ENCODE measurements at places on chromosomes 7 and 10.

GRCh38 chr10:34641913-34642558, 173.1 kb downstream of the PARD3 start:
- DNase-seq, result no peak

- peak; percentile 53 for DNase-seq
Observed at GRCh38 chr7:30074422-30075030, 46.3 kb downstream of the PLEKHA8 start.

- no peak for DNase-seq
Observed at GRCh38 chr7:69878591-69878990, 280.3 kb downstream of the AUTS2 start.

DNA sequence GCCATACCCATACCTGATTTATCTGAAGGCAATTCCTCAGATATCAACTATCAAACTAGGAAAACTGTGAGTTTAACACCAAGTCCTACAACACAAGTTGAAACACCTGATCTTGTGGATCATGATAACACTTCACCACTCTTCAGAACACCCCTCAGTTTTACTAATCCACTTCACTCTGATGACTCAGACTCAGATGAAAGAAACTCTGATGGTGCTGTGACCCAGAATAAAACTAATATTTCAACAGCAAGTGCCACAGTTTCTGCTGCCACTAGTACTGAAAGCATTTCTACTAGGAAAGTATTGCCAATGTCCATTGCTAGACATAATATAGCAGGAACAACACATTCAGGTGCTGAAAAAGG, 69.0 kb upstream of the RSBN1L start:
- no peak for DNase-seq

GRCh38 chr7:80347173-80347572, 164.7 kb downstream of the GNAT3 start:
- DNase-seq, result no peak

DNA sequence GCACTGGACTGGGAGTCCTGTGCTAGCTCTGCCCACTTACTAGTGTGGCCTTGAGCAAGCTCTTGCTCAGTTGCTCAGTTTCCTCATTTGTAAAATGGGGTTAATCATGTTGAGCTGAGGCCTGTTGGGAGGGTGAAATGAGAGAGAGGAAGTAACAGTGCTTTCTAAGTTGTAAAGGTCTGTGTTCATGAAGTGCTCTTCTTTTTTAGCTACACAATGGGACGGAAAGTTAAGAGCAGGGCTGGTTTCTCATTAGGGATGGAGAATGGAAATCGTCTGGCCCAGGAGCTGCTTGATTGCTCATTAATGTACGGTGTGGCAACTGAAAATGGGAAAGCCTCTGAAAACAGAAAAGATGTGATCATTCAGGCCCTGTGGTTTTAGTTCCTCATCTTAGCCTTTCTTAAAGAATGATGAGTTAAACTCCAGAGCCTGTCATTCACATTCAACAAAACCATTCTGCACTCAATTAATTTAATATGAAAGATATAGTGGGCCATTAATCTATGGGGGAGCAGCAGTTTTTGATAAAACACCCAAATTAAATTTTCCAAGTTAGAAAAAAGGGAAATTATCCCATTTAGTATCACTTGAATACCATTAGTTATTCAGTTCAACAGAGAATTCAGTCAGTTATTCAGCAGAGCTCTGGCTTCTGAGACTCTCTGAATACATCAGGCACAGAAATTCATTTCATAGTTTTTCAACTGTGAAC, 60.5 kb downstream of the SH2D4B start:
- no peak for DNase-seq

DNA sequence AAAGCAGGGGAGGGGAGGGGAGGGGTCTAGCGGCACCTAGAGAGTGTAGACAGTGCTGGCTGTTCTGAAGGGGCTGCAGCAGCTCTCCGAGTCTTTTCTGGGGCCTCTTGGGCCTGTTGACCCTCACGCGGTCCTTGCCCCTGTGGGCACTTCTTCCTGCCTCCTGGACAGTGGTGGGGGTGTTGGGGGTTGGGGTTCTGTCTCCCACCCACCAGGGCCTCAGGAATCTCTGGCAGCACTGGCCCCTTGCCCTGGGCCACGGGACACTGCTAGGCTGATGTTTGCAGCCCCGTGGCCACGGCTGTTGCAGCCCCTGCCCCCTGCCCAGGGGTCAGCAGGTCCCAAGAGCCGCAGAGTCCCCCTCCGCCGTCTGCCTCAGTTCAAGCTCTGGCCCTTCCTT, 68.9 kb upstream of the INPP5A start:
- DNase-seq, result no peak

DNA sequence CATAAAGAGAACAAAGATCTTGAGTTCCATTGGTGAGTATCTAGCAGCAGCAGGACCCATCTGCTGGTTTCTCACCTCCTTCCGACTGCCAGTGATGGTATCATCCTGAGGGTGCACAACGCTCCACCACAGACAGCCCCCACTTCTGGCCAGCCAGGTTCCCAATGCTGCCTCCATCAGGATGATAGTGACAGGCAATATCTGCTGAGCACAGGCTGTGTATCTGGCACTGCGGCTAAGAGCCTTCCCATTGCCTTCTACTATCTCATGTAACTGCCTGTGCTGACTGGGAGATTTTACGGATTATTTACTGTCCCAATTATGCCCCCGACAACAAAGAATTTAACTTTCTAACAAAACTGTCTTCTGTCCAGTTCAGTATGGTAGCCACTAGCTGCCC, 352.4 kb upstream of the AOAH start:
- DNase-seq, result no peak

GRCh38 chr7:23450518-23450917, 19.8 kb downstream of the IGF2BP3 start:
- no peak for DNase-seq

GRCh38 chr10:34698979-34699378, 116.1 kb downstream of the PARD3 start:
- DNase-seq, result peak; percentile 91

DNA sequence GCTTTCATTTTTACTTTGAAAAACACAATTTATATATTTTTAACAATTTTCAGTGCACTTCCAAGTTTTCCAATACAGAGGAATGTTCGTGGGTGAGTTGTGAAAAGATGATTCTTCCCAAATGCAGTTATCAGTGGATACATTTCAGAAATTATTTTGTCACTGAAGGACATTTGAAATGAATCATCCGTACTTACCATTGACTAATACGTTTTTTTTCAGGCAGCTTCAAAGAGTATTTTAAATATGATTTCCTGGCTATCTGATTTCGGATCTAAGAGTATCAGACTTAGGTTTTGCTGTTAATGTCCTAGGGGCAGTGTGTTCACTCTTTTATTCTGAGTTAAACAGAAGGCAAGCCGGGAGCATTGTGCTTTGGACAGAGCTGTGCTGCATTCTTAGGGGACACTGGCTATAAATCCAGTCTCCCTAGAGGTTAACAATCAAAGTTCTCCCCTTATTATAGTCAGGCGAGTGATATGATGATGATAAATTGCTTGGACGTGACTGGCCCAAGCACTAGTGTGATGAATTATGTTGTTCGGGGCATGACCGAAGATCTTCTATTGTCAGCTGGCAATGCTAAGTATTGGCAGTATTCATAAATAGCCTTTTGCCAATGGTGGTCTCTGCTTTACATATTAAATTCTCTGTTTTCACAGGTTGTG, 4.5 kb downstream of the PTER start:
- peak; percentile 42 for DNase-seq

DNA sequence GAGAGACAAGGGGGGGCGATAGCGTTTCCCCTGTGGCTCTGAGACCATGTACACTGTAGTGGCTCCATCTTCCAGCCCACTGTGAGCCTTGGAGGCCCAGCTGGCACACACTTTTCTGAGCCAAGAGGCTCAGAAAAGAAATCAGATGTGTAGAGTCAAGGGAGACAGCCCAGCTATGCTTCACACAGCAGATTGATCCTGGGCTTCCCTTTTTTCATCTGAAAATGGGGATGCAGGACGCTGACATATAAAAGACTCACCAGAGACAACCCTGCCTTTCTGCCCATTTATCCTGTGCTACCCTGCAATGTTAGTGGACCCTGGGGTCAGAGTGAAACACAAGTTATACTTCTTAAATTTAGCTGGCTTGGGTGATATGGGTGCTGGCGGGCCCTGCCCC, 14.3 kb downstream of the TMEM273 start:
- DNase-seq, result no peak

- DNase-seq, result no peak
Observed at GRCh38 chr10:114303556-114303955, 64.5 kb downstream of the VWA2 start.

DNA sequence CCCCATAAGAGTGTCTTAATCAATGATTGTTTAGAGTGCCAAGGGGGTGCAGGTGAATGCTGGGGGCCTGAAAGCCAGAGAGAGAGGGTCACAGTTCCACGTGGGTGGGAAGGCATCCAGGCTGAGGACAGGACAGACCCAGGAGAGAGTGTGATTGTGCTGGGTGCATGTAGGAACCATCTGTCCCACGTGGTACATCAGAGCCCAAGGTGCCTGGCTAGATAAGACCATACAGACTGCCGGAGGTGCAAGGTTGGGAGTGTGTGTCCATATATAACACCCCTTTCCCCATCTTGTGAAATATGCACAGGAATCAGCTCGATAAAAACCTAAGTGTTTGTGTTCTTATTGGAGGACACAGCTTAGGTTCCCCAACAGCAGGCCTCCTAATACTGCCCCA, 85.5 kb downstream of the WIPF3 start:
- DNase-seq, result no peak

GRCh38 chr7:2820508-2820934, 23.6 kb downstream of the GNA12 start:
- DNase-seq, result peak; percentile 98

DNA sequence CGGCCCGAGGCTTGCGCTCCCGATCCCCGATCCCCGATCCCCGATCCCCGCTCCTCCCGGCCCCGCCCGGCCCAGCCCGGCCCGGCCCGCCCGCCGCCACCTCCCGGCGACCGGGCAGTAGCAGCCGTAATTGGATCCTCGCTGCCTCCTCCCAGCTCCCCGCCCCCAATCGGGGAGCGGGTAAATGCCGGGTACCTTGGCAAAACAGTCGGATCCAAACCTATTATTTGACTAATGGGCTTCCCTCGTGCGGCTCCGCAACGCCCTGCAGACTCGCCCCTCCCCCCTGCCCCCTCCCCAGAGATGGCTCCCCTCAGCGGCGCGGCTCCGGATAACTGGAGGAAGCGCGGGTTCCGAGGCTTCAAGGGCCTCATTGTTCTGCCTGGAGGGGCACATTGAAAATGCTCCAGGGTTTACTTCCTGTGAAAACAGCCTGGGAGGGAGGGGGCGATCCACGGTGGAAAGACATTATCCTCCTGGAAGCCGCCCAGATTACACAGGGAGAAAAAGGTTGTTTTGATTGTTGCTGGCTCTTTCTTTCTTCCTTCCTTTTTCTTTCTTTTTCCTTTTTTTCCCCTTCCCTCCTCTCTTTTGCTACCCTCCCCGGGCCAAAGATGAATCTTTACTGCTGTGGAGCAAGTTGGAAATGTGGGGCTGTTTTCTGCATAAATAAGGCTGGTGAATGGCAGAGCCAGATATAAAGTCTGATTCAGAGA, 94.7 kb upstream of the ZMIZ1 start:
- peak; percentile 58 for DNase-seq

DNA sequence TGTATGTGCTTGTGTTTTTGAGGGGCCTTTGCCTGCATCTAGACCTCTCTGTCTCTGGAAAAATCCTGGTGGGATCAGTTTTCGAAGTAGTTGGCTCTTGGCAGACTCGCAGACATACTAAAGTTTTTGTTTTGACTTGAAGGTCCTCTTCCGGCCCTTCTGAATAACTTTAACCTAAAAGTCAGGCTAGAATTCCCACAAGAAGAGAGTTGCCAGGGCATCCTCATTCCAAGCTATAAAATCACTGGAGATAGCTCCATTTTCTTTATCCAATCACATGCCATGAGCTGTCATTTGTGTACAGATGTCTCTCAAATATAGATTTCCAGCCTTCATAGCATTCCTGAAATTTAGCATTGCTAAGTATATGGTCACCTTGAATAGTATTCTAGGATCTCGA, 967.8 kb downstream of the LRMDA start:
- no peak for DNase-seq

- DNase-seq, result no peak
Observed at GRCh38 chr7:94662548-94662947, 6.6 kb upstream of the SGCE start.

- DNase-seq, result peak; percentile 36
Observed at GRCh38 chr7:10973942-10974911, 555 bp downstream of the PHF14 start.

- no peak for DNase-seq
Observed at GRCh38 chr7:158094046-158094445, 493.6 kb downstream of the PTPRN2 start.

DNA sequence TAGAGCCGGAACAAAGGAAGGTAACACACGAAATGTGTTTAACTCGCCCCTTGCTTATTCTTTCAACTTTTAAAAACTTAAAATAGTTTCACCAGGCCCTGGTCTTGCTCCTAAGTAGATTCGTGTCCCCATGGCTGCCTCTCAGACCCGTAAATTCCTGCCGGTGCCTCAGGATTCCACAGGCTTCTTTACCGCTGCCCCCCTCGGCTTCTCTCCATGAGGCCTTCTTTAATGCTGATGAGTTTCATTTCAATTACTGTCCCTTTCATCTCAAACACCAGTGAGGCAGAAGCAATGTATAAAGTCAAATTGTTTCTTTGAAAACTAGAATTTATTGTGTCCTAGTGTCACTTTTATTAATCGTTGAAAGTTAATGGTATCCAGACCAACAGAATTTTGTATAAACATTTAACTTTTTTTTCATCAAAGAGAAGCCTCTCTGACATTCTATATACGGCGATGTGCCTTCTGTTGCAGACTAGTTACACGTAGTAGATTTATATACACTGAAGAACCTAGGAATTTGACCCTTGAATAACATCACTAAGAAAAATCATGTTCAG, 225.2 kb downstream of the C7orf25 start:
- DNase-seq, result no peak

DNA sequence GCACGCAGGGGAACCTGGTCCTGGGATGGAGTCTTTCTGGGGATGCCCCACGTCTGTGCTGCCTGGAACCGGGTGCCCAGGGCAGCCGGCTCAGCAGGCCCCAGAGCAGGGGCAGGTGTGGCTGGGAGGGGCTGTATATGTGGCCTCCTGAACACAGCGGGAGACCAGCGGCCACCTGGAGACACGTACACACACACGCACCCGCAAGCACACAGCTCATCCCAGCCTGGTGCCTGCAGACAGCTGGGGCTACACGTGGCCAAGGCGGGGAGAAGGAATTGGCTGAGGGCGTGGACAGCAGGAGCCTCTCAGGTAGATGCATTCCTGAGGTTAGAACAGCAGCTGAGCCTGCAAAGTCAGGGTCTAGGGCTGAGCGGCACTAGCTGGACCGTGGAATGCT, 14.0 kb downstream of the ADAM8 start:
- DNase-seq, result no peak

DNA sequence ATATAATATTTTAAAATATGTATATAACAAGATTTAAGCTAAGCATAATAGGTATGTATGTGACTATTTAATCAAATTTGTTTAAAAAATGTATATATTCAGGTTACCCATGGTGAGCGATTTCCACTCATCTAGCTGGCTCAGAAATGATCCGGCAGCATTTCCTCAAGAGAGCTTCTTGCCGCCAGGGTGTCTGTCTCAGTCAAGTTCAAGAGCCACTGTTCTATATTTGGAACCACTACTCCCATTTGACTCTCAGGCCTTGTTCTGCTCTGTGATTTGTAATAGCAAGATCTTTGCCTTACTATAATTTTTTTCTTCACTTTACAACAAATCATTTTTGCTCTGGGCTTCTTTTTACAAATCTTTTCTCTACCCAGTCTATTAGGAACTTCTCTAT, 48.7 kb upstream of the CNTNAP2 start:
- no peak for DNase-seq

GRCh38 chr7:15430911-15431310, 130.9 kb downstream of the AGMO start:
- no peak for DNase-seq

Data from EL (cell line).